NCI-H2081 treated with DMSO at 0.1 percent for 48 hours (cell line): ENCODE measurements at places on chromosomes 12 and 14.

DNA sequence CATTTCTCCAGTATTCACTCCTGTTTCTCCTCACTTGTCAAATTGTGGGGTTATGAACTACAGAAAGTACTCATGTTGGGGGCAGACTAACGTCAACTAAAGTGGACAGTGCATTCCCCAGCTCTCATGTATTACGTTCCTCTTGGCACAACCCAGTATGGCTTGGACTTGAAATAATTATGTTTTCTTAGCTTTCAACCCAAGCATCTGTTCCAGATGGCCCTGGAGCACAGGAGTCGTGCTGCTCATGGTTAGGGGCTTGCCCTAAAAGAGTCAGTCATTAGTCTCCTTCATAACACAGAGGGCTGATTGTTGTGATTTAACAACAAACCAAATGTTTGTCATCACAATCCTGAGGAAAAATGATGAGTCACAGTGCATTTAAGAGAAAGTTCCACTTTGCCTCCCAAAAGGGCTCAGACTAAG, 154.4 kb downstream of the RPAP3 start:
- no peak for DNase-seq

- DNase-seq = no peak
Observed at GRCh38 chr14:68807987-68808386, 15.1 kb upstream of the ZFP36L1 start.

- no peak for DNase-seq
Observed at GRCh38 chr14:81990312-81990761, 456.7 kb upstream of the SEL1L start.

GRCh38 chr12:130976171-130976720, 22.5 kb downstream of the ADGRD1 start:
- no peak for DNase-seq

DNA sequence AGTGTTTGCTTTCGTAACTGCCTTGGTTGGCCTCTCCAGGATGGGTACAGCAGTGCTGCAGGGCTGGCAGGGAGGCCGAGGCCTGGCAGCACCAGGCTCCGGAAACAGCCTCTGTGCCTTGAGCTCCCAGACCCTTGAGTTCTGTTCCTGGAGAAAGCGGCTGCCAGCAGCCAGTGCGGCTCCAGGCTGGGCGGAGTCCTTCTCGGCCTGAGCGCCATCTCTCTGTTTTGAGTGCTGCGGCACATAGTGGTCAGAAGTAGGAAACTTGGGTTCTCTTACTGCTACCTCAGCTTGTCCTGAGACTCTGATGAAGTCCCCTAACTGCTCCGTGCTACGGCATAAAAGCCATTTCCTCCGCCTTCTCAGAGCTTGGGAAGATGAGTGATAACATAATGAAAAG, 65.9 kb downstream of the KCNA1 start:
- no peak for DNase-seq

DNA sequence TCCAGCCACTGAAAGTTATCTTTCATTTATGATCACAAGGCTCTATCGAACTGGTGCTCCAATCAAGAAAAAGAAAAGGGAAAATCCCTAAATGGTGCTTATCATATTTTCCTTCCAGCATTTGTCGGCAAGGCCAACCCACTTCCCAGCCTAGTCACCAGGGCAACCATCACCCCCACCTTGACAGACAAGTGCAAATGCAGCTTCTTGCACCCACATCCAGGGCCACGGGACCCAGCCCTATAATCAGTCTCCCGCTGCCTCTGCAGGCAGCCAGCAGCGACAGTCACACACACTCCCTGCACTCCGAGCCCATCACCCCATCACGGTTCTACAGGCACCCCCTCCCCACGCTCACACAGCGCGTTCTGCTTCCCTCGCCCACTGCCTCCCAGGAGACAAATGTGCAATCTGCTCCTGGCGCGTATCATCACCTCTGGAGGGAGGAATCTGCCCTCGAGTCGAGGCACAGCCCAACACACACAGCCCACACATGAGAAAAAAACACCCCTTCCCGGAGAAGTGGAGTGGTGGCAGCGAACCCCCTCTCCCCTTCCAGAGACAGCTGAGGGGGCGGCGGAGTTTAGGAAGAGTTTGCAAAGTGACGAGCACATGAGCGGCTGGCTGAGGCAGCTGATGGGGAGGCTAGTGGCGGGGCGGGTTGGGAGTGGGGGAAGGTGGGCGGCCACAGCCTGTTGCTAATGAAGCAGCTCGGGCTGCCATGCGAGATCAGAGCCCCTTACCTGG, 9.3 kb upstream of the PPP4R4 start:
- no peak for DNase-seq

DNA sequence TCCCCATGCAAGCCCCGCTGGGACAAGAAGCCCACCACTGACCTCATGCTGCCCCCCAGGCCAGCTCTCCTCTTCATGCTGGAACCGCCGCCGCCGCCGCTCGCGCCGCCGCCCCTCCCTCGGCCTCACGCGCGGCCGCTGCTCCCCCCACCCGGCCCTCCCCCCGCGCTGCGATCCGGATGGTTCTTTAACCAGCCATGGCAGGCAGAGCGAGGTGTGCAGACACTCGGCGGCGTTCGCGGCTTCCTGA, at the start of gene DCAF5:
TSS of gene DCAF5 (minus strand) at position 218 of the 250 bp plus-strand sequence. CDS start at position 77, 141 bp downstream.
- DNase-seq = no peak

- no peak for DNase-seq
Observed at GRCh38 chr12:53049571-53050318, at the start of gene TNS2. Gene TNS2 (plus strand): TSS chr12:53050065. CDS start chr12:53050186, 121 bp downstream.
